ENCODE measurements at places on chromosomes 12 and 14. TPM values are rescaled to one million over a fixed set of nuclear protein-coding genes. Genes with fewer than 3 reads are reported as not detected.

DNA sequence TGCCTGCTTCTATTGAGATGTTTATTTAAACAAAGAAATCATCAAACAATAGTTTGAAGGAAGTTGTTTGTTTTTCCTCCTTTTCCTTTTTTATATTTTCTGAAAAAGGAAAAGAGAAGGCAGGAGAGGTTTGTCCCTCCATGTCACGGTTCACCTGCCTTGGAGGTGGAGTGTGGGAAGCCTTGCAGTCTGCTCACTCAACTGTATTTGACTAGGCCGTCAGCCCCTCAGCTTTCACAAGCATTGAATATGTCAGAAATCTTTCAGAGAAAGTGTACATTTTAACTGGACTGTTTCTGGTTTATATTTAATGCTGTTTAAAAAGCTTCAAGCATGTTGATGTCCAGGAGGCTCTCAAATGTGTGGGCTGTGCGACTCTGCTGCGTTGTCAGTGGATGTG lies 370.4 kb downstream of the NPAS3 start:
- DNase-seq: no peak

DNA sequence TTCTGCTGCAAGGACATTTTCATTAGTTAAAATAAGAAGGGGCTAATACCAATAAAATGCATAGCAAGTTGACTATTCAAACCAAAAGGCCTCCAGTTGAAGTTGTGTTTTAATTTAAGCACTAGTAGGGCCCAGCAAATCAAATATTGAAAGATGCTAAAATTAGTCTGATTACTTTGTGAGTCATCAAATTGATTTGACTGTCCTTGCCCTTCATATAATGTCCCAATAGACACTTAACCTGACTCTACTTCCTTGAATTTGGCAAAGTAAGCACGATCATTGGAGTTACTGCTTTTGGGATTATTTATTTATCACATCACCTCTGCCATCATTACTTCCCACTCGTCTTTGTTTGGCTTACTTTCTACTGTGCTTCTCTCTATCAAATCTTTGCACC lies 798.5 kb downstream of the DIO2 start:
- DNase-seq: no peak

DNA sequence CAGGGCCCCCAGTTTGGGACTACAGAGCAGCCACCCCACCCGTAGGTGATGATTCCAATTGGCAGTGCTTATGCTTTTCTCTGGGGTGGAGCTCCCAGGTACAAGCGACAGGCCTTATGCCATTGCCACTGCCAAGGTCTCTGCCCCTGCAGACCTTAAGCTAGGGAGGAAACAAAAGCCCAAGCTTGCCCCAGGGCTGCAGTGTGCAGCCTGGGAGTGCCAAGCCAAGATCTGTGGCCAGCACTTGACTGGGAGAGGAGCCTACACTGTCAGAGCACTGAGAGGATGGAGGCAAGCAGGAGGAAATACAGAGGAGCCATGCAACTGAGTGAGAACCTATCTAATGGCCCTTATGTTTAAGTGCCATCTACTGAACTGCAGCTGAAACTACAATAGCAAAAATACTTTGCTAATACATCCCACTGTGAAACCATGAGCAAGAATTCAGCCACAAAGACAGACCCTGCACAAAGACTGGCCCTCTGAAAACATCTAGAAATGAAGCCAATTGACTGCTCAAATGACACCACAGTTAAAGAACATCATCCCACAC lies 17.7 kb upstream of the ASCL1 start:
- no peak for DNase-seq

DNA sequence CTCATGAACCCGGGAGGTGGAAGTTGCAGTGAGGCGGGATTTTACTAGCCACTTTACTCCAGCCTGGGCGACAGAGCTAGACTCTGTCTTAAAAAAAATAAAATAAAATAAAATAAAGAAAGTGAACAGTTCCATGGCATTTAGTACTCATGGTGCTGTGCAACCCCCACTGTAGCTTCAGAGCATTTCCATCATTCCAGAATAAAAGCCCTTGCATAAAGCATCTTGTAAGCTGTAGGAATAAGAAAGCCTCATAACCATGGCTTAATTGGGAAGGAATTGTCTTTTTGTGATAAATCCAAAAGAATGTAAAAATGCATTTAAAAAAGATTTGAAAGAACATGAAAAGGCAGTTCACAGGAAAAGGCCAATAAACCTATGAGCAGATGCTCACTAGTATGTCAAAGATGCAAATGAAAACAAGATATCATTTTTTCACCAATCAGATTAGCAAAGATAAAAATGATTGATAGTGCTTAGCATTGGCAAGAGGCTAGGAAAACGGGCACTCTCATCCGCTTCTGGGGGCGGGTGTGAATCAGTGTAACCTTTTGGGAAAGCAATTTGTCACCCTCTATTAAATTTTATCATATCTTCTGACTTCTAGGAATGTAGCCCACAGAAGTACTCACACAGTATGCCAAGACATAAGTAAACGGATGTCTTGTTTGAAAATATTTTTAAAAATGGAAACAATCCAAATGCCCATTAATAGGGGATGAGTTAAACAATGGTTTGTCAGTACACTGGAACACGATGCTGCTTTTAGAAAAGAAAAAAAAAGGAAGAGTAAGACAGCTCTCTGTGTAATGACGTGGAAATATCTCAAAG lies 46.6 kb downstream of the CFAP251 start:
- no peak for DNase-seq

- DNase-seq: no peak
Observed at GRCh38 chr12:2054091-2055018, 1.6 kb downstream of the CACNA1C start.

- no peak for DNase-seq
Observed at GRCh38 chr12:111578276-111578970, 20.7 kb downstream of the ATXN2 start.

DNA sequence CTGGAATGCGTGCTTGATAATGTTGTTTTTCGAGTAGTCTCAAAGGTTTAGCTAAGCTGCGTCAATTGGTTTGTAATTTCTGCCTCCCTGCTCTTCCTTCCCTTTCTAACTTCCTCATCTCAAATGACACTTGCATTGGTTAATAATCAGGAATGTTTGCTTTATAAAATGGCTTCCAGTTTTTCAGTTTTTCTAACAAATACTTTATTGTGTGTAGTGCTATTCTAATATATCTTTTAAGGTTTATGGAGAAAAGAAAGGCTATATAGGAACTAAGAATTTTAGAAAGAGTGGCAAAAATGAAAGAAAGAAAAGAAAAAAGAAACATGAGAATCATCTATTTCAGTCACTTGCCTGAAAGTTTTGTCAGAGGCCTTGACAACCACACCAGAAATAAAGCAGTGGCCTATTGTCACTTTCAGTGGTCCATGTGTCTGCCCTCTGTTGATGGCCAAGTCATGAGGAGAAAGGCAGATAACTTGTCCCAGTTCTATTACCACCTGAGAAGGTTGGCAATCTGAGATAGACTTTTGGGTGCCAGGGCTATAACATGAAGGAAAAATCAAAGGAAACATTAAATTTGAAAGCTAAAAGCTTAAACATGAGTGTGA lies 221.9 kb upstream of the KITLG start:
- DNase-seq: no peak

GRCh38 chr14:95769976-95770375 lies 56.1 kb upstream of the TCL1A start:
- no peak for DNase-seq

DNA sequence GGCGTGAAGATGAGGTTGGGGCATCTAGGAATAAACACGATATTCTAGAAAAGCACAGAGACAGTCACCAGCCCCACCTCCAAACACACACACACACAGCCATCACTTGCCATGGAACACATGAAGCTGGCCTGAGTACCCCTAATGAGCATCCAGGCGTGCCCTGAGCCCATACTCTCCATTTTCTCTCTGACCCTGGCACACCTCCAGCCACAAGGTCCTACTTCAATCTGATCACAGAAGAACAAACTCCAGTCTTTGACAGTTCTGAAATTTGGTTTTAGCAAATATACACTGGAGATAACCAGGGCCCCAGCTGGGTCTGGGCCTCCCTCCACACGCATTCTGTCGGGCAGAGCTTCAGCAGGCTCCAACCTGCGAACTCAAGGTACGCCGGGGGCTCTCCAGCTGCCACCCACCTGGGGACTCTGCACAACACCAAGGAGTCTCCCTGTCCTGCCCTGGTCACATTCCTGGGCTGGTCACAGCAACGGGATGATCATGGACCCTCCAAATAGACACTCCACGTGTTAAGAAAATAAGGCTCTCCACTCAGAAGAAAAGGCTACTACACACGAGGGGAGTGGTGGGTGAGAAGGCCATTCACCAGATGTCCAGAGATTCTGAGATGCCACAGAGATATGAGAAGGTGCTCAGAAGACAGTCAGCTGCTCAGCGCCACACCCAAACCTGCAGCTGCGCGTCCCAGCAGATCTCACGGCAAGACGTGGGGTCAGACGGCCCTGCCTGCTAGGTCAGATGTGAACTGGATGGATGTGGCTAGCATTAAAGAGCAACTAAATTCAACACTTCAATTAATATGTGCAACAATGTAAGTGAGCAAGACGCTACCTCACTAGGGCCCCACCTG lies 57.0 kb upstream of the PNMA1 start:
- DNase-seq: no peak

- DNase-seq: no peak
Observed at GRCh38 chr14:104253223-104253822, 114.9 kb downstream of the KIF26A start.

DNA sequence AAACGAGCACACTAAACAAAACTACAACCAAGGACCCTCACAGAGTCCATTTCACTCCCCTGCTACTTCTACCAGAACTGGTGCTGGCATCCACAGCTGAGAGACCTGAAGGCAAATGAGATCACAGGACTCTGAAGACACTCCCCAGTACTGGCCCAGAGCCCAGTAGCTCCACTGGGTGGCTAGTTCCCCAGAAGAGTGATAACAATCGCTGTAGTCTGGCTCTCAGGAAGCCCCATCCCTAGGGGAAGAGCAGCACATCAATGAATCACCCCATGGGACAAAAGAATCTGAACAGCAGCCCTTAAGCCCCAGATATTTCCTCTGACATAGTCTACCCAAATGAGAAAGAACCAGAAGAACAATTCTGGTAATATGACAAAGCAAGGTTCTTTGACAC lies 190.7 kb upstream of the BMP4 start:
- no peak for DNase-seq

DNA sequence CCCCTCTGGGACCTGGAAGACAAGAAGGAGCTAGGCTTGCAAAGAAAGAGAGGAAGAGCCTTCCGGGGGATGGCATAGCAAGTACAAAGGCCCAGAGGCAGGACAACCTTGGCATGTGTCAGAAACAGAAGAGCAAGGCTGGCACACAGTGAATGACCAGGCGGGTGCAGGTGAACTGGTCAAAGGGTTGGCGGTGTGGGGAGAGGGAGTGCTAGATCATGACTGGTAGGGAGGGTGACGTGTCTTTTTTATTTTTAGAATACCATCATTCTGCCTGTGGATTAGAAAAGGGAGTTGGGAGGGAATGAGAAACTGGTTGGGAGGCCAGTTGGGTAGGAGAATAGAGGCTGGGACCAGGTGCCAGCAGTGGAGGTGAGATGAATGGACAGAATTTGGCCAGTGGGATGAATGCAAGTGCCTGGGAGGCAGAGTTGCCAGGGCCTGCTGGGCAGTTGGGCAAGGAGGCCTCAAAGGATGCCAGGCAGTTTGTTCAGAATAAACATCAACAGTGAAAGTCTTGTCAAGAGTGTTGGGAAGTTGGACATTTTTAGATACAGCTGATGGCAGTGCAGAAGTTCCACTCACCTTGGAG lies 168.3 kb downstream of the CACNA1C start:
- no peak for DNase-seq

DNA sequence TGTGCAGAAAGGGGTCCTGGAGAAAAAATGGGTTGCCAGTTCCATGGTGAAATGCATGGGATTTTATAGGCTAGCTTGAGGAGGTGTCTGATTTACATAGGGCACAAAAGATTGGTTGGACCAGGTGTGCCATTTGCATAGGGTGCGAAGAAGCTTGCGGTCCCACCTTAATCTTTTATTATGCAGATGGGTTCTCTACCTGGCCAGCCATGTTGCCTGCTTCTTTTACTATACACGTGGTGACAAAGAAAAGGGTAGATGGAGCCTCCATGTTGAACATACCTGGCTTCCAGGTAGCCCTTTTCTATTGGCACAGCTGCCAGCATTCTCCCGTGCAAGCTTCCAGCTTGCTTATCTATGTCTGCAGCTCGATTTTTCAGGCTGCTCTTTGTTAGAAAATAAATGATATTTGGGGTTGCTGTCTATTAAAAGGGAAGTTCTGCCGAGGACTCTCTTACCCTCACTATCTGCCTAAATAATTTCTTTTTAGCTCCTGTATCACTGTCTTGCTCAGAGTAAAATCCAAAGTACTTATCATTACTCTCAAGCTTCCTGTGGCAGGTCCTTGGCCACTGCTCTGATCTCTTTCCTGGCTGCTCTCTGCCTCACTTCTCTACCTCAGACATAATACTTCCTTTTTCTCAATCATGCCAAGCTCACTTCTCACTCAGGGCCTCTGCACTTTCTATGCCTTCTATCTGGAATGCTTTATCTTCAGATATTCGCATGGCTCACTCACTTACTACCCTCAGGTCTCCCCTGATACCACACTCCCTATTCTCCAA lies 216.0 kb upstream of the DAAM1 start:
- no peak for DNase-seq

- no peak for DNase-seq
Observed at GRCh38 chr12:13905794-13906193, 75.6 kb downstream of the GRIN2B start.

DNA sequence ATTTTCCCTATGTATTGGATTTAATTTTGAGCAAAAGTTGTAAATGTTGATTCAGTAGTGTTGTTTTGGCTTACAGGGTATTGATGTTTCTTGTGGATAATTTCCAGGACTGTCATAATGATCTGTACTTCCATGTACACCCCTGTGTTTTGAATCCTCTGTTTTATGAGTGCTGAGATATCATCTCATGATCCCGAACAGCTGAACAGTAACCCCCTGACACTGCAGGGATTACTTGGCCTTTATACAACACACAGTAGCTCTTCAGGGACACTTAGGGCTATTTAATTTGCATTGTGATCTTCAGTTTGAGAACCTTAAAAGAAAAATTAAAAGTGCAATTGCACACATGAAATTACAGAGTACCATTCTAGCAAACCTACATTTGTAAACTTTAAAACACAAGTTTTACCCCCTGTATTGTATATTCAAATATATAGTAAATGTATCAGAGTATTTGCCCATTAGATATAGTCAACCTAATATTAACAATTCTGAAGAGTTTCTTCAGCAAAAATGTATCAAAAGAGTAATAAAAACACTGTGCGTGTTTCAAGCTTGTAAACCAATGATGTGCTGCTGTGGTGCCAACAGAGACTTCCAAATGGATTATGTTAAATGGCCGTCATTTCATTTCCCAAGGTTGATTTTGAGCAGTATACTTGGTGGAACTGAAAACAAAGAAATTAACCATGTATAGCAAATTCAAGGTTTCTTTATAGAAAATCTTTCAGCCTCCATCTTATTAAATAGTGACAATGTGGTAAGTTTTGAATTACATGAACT lies 27.9 kb upstream of the MYF6 start:
- DNase-seq: no peak

GALC gene
- 5.6 TPM for total RNA-seq

OR10G2 gene
- total RNA-seq: not detected

KLHL33 gene
- not detected for total RNA-seq

CLEC4D gene
- total RNA-seq: not detected

CACNA2D4 gene
- total RNA-seq: 3.4 TPM

PCED1B gene
- 78.2 TPM for total RNA-seq

SAMD4A gene
- 5.4 TPM for total RNA-seq

OAS3 gene
- 8.0 TPM for total RNA-seq

All from activated T-cell treated with anti-CD3 and anti-CD28 coated beads, Interleukin-2, amount 50 U/mL, for 4 hours (primary cell).